Activated CD4-positive, alpha-beta T cell treated with anti-CD3 and anti-CD28 coated beads for 48 hours (primary cell): ENCODE measurements at places on chromosomes 4 and X.

- no peak for DNase-seq
Observed at GRCh38 chr4:123113155-123113554, 190.8 kb upstream of the NUDT6 start.

DNA sequence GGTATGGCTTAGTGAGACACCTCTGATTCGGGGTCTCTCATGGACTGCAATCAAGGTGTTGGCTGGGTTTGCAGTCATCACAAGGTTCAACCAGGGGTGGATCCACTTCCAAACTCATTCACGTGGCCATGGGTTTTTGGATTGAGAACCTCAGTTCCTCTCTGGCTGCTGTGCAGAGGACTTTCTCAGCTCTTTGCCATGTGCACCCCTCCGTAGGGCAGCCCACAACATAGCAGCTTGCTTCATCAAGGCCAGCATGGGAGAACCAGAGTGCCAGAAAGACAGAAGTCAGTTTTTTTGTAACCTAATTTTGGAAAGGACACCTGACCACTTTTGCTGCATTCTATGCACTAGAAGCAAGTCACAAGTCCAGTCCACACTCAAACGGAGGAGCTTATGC lies 154.9 kb downstream of the PJA1 start:
- no peak for DNase-seq

DNA sequence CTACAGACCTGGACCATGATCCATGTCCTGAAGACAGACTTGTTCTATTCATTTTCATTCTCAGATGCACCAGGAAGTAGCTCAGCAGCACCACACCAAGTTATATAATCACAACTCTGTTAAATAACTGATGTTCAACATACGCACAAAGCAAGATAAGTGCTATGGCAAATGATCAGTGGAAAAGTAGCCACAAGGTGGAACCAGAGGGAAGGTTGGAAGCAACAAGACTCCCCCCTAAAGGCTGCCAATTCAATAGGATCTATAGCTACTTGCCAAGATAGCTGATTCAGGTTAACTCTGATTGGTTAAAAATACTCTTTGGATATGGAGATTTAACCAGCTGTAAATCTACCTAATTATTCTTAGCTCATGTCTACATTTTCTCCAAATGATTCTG lies 23.7 kb upstream of the FAM47B start:
- DNase-seq, result no peak

- no peak for DNase-seq
Observed at GRCh38 chr4:150982557-150983233, 32.4 kb downstream of the LRBA start.

DNA sequence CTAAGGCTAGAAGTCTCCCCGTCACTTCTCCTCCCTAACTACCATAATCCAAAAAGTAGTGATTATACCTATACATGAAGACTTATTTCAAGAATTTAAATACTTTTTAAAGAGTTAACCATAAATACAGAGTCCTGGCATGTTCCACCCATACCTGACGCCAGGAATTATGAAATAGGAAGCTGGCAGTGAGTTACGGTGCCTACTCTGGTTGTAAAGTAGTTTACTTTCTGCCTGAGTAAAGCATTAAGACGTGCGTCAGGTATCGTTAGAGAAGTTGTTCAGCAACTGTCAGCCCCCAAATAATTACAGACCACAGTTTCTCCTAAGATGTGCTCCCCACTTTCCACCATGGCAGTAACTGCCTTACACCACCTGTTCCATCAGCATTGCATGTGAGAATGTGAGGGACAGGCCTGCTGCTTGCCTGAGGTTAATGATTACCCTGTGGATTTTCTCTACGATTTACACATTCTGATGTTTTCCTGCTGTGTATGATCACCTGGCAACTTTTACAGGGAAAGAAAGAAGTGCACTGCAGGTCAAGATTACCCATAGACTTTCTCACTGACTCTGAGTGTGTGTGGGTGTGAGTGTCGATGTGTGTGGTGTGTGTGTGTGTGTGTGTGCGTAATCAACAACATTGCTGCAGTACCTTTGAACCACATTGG lies 92.3 kb upstream of the SLC7A11 start:
- DNase-seq, result no peak

DNA sequence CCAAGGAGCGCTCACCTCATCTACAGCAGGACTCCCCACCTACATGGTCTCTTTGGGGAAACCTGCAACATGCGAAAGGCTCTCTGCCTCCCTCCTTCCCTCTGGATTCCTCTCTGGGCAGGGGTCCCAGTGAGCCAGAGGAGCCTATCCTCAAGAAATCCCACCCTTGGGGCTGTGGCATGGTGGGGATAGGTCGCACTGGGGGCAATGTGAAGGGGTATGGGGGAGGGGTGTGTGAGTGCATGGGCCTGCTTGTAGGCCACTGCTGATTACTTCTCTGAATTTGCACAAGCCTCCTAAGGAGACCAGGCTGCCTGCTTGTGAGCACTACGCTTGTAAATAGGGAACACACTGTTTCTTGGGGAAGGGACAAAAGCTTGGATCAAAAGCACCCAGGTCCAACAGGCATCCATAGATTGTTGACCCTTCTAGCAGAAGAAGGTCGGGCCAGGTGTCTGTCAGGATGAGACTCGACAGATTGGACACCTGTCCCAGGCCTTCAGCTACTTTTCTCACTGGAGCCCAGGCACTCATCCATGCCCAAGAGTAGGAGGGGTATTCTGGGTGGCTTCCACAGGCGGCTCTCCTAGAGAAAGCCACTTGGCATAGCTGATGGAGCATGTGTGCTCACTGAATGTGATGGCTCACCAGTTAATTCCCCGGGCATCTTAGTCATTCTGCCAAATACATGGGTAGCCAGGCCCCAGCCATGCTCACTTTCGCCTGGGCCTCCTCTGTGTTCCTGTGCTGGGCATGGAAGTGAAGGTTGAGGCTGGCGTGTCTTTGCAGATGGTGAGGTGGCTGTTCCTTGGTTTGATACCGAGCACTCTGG lies 75.0 kb downstream of the NBDY start:
- DNase-seq, result no peak

- no peak for DNase-seq
Observed at GRCh38 chr4:158805635-158806471, 37.0 kb downstream of the FNIP2 start.

GRCh38 chrX:20863649-20864048 lies 510.6 kb upstream of the CNKSR2 start:
- no peak for DNase-seq

- no peak for DNase-seq
Observed at GRCh38 chr4:4549534-4549933, 7.7 kb upstream of the STX18 start.

- no peak for DNase-seq
Observed at GRCh38 chrX:41449131-41449530, 2.0 kb downstream of the NYX start.

DNA sequence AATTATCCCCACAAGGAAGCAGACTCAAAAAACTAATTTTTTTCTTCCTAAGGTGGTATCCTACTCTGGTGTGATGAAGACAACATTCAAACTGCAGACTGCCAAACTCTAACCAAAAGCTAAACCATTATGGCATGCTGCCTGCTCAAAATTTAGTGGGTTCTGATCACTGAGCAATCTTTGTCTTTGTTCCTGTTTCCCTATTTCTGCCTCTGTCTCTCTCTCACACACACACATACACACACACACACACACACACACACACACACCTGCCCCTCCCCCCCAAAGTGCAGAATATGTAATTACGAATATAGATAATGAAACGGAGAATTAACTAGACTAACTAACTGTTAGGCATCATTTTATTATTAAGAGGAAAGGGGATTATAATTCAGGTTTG lies 1278.6 kb downstream of the PCDH7 start:
- DNase-seq, result no peak

- DNase-seq, result peak; percentile 80
Observed at GRCh38 chrX:39854772-39855747, 242.7 kb downstream of the BCOR start.

GRCh38 chrX:39819921-39820849 lies 277.6 kb downstream of the BCOR start:
- peak; percentile 22 for DNase-seq

- DNase-seq, result no peak
Observed at GRCh38 chr4:52877694-52878093, 15.6 kb downstream of the RASL11B start.

DNA sequence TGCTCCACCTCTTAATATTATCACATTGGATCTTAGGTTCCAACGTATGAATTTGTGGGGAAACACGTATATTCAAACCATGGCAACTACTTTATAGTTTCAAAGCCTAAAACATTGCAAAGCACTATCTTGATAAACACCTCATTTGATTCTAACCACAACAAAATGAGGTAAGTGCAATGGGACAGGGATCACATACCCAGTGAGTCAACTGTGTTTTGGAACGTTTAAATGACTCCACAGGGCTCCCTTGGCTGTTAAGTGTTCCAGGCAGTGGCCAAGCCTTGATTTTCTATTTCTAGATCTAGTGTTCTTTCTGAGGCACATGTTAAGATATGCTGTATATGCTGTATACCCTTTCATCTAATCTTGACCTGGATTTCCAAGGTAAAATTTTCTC lies 54.5 kb upstream of the C1QTNF7 start:
- no peak for DNase-seq

- DNase-seq, result no peak
Observed at GRCh38 chr4:165199286-165199685, 8.1 kb upstream of the KLHL2 start.

GRCh38 chr4:86935566-86935852 lies 698 bp downstream of the AFF1 start:
- peak; percentile 54 for DNase-seq

GRCh38 chr4:48340965-48341775 lies at the start of gene SLAIN2:
TSS of gene SLAIN2 (plus strand) at chr4:48341529. CDS start at chr4:48341740, 211 bp downstream.
- peak; percentile 98 for DNase-seq

- DNase-seq, result no peak
Observed at GRCh38 chrX:12885508-12885907, 18.6 kb downstream of the TLR7 start.

DNA sequence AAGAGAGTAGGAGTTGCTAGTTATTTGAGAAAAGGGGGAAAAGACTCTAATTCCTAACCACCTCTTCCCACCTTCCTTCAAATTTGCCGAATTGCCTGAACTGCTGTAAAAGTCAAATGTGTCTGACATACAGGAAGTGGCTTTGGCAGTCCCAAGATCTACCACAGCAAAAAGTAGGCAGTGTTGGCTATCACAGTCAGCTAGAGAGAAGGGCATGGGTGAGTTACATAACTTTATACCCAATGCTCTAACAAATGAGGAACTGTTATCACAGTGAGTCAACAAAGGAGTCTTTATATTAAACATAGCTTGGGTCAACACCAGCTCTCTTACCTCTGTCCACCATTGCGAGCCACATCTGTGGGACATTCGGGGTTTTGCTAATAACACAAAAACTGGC lies 2.4 kb upstream of the MBNL3 start:
- peak; percentile 4 for DNase-seq

DNA sequence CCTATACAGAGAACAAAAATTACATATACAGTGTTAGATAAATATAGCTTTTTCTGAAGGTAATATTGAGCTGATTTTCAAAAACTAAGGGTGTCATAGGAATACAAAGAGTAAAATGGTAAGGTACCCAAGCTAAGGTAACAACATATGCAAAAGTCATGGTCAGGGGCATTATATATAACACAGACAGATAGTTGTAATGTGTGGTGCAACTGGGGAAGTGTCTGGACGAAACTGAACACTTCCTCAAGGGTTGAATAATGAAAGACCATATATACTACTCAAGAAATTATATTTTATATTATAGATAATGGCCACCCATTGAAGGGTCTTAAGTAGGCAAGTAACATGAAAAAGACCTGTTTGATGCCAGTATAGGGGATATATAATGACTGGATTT lies 262.1 kb upstream of the CXXC4 start:
- no peak for DNase-seq

DNA sequence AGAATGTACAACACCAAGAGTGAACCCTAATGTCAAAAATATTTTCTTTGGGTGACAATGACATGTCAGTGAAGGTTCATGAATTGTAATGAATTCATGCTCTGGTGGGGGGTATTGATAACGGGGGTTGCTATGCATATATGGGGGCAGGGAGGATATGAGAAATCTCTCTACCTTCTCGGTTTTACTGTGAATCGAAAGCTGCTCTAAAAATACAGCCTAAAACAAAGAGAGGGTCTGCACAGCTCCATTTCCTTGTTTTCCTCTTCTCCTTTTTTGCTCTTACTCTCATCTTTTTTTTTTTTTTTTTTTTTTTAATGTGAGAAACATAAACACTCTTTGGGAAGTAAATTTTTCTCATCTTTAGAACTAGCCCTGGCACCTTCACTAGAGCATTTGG lies 85.8 kb downstream of the DCTD start:
- no peak for DNase-seq

DNA sequence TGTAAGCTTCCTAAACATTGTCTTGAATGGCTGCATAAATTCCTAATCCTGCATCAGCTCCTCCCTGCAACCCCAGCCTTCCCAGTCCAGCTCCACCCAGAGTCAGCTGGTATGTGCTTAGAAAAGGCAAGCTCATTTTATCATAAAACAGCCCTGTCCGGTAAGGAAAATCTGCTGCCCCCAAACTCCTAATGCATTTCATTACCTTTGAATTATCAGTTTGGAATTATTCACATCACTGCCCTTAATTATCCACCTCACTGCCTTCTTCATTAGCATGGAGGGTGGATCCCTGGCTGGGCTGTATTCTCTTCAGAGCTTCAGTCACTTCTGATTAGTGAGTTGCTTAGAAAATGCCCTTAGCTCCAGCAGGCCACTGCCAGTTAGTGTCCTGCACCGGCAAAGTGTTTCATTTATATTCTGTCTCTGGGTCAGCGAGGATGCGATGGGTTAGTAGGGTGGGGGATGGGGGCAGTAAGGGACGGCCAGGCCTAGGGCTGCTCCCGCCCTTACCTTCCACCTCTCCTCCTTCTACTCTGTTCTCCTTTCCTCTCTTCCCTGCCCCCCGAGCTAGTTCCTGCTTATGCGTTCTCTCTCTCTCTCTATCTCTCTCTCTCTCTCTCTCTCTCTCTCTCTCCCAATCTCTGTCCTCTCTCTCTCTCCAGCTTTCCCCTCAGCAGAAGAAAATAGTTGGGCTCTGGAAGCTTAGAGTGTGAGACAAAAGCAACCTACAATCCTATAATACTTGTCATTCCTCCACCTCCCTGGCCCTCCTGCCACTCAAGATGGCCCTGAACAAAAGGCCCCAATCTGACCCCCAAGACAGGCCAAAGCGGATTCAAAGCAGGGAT lies 174.8 kb upstream of the KLF3 start:
- DNase-seq, result no peak
